Posterior vena cava (tissue), 2 donors: ENCODE measurements at places on chromosomes 11 and 22.

DNA sequence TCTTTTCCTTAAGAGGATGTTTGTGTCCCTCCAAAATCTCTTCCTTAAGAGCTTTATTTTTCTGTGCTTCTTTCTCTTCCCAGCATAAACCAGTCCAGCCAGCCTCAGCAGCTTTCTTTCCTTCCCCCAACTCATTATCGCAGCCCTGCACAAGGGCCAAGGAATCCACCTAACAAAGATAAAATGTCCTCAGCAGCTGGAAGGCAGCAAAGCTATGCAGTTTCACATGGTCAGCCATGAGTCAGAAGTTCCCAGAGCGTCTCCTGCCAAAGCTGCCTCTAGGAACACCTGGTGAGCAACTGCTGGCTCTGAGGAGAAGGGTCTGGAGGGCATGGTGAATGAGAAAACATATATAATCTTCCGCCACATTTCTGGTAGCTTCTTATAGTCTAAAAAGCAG is 45.3 kb upstream of the HMGXB4 start:
- DNase-seq = no peak

- DNase-seq = no peak
These were observed 4.5 kb downstream of the HTR3A start for GRCh38 chr11:113979431-113979830.

GRCh38 chr11:120601536-120601935 is 90.0 kb downstream of the GRIK4 start:
- DNase-seq = peak; percentile 43

DNA sequence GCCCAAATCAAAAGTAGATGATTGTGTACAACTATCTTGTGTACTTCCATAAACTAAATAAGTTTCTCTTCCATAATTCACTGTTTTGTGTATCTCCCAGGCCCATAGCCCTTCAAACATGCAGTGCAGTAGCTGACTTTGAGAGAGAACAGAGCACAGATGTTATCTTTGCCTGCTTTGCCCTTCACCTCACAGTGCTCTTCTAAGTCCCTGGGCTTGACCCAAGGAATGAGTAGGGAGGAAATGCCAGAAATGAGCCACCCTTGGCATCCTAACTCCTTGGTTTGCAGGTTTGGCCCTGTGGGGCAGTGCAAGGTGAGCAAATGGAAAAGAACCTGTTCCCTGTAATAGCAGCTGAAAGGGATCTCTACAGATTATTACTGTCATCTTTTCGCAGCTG is 79.2 kb downstream of the STIM1 start:
- no peak for DNase-seq

GRCh38 chr22:27552176-27552575 is 249.4 kb downstream of the MN1 start:
- DNase-seq = no peak

- peak; percentile 24 for DNase-seq
These were observed 7.1 kb downstream of the P2RY2 start for GRCh38 chr11:73225001-73225686.

GRCh38 chr11:106608677-106609076 is 409.6 kb downstream of the GUCY1A2 start:
- DNase-seq = no peak

- DNase-seq = no peak
These were observed 70.2 kb downstream of the GAB4 start for GRCh38 chr22:16937811-16938210.

DNA sequence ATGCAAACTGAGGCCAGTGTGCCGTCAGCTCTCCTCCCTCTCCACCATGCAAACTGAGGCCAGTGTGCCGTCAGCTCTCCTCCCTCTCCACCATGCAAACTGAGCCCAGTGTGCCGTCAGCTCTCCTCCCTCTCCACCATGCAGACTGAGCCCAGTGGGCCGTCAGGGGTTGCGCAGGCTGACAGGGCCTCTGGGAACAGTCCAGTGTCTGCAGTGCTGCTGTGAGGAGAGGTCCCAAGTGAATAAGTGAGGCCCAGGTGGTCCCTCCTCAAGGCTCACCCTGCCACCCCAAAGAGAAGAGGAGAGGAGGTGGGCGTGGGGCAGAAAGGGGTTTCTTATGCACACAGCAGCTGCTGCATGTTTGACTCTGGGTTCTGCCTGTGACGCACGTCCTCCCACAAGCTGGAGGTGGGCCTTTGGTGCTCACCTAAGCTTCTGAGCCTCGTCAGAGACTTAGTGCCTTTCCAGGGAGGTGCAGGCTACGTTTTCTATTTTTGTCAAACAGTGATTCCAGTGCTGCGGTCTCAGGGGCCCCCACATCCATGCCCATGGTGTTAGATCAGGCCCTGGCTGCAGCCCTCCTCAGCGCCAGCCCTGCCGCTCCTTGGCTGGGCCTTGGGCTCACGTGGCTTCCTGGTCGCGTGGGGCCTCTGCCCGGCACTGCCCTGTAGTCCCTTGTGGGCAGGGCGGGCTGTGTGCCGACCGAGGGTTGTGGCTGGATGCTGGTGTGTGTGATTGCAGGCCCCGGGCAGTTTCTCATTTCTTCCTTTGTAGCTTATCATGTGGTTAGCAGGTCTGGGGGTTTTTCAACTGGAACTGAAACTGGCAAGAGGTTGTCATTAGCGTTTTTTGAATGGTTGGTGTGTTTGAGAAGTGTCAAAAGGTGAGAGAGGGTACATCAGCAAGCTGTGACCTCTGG is 7.1 kb downstream of the TPCN2 start:
- DNase-seq = peak; percentile 81

- no peak for DNase-seq
These were observed 96.3 kb upstream of the ZBED5 start for GRCh38 chr11:10954184-10954583.

- no peak for DNase-seq
These were observed 8.0 kb upstream of the ZBED5 start for GRCh38 chr11:10865837-10866270.

DNA sequence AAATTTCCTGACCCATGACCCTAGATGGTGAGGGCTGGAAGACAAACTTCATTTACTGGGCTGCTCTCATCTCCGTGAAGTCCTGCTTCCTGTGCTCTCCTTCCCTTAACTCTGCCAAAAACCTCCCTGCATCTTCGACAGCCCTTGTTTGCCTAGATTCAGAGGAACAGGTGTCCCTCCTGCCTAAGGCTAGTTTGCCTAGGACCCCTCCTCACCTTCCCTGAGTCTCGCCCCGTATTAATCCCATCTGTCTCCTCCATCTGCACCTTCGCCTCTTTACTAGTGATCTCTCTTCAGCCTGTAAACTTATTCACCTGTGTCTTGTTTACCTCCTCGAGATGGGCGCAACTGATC is 33.1 kb downstream of the EIF3F start:
- DNase-seq = no peak

- DNase-seq = no peak
These were observed 496 bp upstream of the CST6 start for GRCh38 chr11:66011239-66011784.
